ENCODE measurements at places on chromosomes 6 and 20.

DNA sequence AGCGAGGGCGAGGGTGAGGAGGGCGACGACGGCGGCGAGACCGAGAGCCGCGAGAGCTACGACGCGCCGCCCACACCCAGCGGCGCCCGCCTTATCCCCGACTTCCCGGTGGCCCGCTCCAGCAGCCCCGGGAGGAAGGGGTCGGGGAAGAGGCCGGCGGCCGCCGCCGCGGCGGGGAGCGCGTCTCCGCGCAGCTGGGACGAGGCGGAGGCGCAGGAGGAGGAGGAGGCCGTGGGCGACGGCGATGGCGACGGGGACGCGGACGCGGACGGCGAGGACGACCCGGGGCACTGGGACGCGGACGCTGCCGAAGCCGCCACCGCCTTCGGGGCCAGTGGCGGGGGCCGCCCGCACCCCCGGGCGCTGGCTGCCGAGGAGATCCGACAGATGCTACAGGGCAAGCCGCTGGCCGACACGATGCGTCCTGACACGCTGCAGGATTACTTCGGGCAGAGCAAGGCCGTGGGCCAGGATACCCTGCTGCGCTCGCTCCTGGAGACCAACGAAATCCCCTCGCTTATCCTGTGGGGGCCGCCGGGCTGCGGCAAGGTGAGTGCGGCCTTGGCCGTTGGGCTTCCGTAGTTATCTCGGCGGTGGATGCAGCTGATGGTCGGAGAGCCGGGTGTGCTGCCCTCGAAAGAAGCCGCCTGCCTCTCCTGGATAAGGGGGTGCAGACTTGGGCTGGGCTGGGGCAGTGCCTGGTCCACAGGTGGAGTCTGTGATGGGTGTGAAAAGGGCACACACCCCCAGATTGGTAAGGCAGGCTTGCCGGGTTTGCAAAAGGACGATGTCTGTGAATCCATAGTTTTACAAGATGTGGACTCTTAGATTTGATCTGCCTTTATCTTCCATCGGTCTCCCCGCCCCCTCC, 938 bp downstream of the WRNIP1 start:
- peak; percentile 75 for DNase-seq

DNA sequence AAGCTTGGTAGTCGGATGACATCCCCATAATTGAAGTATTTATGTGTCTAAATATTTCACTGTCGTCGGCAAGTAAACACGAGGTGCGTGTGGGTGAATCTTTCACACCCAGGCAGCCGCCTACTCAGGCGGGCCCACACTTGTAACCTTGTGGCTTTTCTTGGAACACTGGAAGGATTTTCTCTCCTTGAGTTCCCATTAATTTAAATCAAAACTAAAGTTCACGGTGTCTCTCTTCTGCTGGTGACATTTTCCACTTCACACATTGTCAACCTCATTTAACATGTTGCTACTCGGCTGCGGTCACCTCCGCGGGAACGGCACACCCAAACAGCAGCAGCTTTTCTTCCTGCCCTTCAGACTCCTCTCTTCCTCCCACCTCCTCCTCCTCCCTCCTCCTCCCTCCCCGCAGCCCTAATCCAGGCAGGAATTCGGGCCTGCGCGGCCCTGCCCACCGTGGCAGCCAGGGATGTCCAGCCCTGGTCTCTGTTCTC, 336.6 kb downstream of the QKI start:
- no peak for DNase-seq

GRCh38 chr6:137864812-137865508, 2.1 kb upstream of the TNFAIP3 start:
- DNase-seq, result no peak

- DNase-seq, result no peak
These were observed 22.4 kb upstream of the FKBP1C start for GRCh38 chr6:63188828-63189227.

- DNase-seq, result no peak
These were observed 3.7 kb downstream of the AK9 start for GRCh38 chr6:109687271-109687761.

GRCh38 chr6:26754212-26754611, 94.7 kb upstream of the ZNF322 start:
- DNase-seq, result no peak

- DNase-seq, result no peak
These were observed 492.0 kb upstream of the NRSN1 start for GRCh38 chr6:23633996-23634395.

- no peak for DNase-seq
These were observed 12.8 kb upstream of the DTNBP1 start for GRCh38 chr6:15675536-15676220.

Data from stimulated activated effector memory CD8-positive, alpha-beta T cell treated with anti-CD3 and anti-CD28 coated beads, Interleukin-12 subunit alpha, Interleukin-12 subunit beta, amount 100 ng/mL, for 72 hours (primary cell).